ENCODE measurements at places on chromosomes 4 and X. TPM values are rescaled to one million over a fixed set of nuclear protein-coding genes. Genes with fewer than 3 reads are reported as not detected.

The ELOVL6 gene
- 51.6 TPM for total RNA-seq

The HERC5 gene
- 1.4 TPM for total RNA-seq

The CDS1 gene
- 15.1 TPM for total RNA-seq

The LRRC66 gene
- 3.3 TPM for total RNA-seq

The CAPN6 gene
- 7.8 TPM for total RNA-seq

The TCEAL4 gene
- 50.5 TPM for total RNA-seq

The IGSF1 gene
- 19.2 TPM for total RNA-seq

The CHRDL1 gene
- total RNA-seq, result 0.79 TPM

- DNase-seq, result no peak
Measured at GRCh38 chr4:7295197-7295910, 103.0 kb downstream of the SORCS2 start.

- DNase-seq, result no peak
Measured at GRCh38 chr4:114041117-114041475, 61.6 kb upstream of the ARSJ start.

- no peak for DNase-seq
Measured at GRCh38 chr4:74768857-74769525, 25.3 kb downstream of the BTC start.

GRCh38 chr4:92099861-92100260 lies 203.9 kb upstream of the GRID2 start:
- no peak for DNase-seq

GRCh38 chr4:113419631-113420030 lies 341.9 kb downstream of the CAMK2D start:
- DNase-seq, result no peak

DNA sequence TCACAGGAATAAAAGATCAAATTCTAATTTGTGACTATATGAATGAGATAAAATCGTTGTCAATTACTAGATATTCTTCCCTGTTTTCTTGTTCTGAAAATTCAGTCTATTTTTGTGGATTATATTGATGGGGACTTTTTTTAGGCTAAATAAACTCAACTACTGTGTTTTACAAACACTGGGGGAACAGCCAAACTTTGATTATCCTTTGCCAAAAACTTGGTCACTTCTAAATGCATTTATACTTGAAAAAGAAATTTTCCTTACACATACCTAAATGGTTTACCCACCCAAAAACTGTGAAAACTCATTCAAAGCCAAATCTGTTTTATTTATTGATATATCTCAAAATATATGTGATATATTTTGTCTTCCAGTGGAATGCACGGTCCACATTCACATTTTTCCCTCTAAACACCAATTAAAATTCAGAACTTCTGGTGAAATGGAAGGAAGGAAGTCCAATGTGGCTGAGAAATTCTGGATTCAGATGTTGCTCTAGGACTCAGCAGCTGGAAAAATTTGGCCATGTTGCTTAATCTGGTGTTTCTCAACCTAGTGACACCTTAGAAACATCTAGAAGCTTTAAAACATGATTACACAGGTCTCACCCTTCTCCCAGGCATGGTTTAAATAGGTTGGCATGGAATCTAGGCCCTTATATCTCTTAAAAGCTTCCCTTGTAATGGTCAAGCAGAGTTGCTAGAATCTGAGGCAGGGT lies 28.6 kb upstream of the ARHGAP24 start:
- DNase-seq, result no peak

GRCh38 chr4:128658214-128658631 lies 151.3 kb upstream of the JADE1 start:
- no peak for DNase-seq

GRCh38 chr4:114691865-114692264 lies 93.3 kb downstream of the UGT8 start:
- no peak for DNase-seq

DNA sequence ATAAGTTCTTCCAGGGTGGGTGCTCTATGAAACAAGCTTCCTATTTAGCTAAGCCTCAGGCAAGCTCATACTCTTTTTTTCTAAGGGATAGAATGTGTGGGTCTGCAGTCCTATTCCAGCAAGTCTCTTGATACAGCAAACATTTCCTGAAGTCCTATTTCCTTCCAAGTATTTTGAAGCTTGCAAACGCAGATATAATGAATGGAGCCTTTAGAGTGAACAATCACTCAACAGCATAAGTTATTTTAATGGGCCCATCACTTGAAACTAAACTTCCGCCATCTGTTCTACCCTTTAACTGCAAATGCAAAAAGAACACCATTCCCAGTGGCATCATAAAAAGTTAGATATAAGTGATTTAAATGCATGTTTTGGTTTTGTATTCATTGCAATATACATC lies 108.3 kb upstream of the TAPT1 start:
- no peak for DNase-seq

All from type B pancreatic cell (in vitro differentiated cells).